Stimulated activated CD4-positive, alpha-beta T cell treated with anti-CD3 and anti-CD28 coated beads, Interleukin-1b, Interleukin-23, amount 100 ng/mL, for 48 hours (primary cell): ENCODE measurements at places on chromosomes 4 and X.

- DNase-seq, result no peak
Measured at GRCh38 chr4:90546114-90546513, 418.9 kb downstream of the CCSER1 start.

GRCh38 chr4:82055156-82055555 is 318.6 kb downstream of the HNRNPD start:
- DNase-seq, result no peak

- DNase-seq, result no peak
Measured at GRCh38 chrX:148049441-148049840, 68.3 kb downstream of the FMR1NB start.

- DNase-seq, result no peak
Measured at GRCh38 chrX:106220177-106220576, 52.1 kb downstream of the PWWP3B start.

DNA sequence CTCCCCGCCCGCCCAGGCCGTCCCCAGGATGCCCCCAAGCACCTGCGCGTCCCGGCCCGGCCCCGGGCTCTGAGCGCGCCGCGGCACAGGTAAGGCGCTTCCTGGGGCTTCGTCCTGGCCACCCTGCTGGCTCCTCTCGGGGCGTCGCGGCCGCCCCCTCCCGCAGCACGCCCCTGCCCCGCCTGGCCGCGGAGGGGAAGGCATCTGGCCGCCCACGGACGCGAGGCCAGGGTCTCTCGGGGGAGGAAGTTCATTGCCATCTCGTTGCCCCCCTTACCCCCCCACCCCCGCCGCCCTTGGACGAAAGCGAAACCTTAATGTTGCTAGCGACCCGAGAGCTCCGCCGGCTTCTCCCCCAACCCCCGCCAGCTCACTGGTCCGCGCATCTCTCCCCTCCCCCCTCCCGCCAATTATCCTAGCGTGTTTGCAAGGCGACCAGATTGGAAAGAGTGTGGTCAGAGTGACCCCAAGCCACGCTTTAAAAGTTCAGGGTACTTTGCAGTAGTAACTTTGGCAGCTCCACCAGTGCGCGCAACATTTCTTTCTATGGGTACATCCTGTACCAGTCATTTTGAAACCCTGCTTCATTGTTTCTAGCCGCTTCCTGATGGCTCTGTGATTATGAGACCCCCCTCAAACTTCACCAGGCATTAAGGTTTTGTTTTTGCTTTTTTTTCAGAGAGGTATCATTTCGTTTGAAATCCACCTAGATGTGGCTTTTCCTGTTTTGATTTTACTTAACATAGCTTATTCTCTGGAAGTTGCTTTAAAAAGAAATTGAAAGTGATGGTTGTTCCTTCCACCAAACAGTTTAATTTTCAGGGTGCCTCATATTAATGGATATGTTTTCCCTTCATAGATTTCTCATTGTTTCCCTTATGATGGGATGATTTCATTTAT is 626 bp downstream of the TBC1D1 start:
- peak; percentile 58 for DNase-seq

- no peak for DNase-seq
Measured at GRCh38 chr4:1637580-1638271, 46.4 kb downstream of the FAM53A start.

DNA sequence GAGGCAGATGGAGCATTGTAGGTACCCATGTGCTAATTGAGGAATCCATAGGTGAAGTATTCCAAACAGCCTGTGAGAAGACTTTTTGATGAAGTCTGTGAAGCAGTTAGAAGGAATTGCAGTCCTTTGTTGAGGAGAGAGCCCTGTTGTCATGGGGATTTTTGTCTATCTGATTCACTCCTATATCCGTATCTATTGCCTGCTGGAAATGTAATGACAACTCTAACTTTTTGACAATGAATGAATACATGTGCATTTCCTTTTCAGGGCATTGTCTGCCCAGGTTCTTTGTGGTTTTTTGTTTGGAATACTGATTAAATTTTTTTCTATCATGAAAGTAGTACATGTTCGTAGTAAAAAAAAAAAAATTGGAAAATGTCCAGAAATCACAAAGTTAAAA is 31.1 kb downstream of the STK32B start:
- no peak for DNase-seq

DNA sequence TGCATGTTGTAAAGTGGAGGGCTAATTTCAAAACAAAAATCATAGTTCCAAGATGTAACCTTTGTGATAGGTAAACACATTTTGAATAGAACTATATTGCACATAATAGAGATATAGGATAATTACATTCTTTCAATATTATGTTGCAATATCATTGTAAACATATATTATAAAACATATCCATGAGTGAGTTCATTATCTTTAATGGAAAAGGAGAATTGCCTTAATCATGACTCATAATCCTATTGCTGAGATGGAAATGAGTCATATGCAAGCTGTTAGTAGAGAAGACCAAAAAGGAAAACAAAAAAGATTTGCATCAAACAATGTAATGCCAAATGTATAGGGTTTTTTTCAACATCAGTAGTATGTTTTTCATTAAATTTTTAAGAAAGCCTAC is 73.7 kb upstream of the WDR44 start:
- no peak for DNase-seq

DNA sequence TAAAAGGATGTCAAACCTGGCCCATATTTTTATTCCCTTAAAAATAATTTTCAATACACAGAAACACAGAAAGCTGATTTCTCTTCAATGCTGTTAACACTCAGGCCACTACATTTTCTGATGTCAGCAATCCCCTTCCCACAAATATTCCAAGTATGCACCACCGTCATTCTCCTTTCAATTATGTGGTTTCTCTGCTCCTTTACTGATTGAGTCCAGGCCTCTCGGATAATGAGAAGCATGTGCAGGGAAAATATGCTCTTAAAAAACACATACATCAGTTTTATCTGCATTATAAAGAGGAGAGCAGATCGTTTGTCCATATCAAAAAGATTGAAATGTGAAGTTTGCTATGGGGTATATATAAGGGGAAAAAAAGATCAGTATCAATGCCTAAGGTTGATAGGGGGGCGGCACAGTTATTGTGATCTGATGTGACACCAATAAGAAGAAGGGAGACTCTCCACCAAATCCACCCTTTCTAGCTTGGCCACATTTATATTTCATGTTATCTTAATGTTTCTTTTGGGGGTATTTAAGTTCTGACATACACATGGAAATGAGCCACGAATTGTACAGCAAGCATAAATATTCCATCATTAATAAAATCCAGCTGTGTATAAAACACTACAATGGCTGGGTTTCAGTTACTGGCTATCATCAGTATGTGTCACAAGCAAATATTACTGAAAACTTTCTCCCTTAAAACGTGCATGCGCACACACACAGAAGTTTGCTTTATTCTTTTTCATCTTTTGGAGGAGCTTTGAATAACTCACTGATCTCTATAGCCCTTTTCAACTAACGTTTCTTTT is 6.4 kb downstream of the AMOT start:
- DNase-seq, result no peak

DNA sequence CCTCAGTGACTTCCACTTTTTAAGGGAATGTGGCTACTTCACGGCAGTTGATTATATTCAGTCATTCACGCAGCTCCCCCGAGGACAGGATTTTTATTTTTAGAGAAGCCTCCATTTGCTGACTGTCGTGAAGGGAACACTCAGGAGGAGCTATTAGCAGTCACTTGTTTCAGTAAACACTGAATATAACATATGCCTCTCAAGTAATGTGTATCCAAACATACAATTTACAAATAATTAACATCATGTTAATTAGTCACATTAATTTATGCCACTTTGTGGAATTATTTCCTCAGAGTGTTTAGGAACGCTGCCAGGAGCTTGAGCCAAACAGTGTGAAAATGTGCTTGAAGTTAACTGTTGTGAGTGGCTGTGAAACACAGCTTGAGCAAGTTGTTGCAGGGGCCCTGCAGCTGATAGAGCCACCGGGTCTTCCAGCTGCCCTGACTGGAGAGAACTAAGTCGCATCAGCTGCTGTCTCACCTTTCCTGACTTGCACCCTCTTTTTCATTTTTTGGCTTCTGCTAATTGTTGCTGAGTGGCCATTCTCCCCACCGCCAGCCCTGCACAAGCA is 245.6 kb downstream of the LDB2 start:
- no peak for DNase-seq
